ENCODE measurements at places on chromosomes 12 and 14.

GRCh38 chr14:105313381-105314286, 914 bp upstream of the PACS2 start:
- no peak for DNase-seq

DNA sequence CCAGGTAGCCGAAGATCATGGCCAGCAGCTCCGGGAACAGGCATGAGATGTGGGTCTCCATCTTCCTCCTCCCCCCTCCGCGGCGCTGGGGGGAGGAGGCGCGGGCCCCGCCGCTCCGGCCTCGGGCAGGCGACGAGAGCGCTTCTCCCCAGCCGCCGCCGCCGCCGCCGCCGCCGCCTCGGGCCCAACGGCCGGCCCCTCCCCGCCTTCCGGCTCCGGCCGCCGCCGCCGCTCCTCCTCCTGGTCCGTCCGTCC, 448 bp downstream of the FBXL14 start:
- DNase-seq = no peak

DNA sequence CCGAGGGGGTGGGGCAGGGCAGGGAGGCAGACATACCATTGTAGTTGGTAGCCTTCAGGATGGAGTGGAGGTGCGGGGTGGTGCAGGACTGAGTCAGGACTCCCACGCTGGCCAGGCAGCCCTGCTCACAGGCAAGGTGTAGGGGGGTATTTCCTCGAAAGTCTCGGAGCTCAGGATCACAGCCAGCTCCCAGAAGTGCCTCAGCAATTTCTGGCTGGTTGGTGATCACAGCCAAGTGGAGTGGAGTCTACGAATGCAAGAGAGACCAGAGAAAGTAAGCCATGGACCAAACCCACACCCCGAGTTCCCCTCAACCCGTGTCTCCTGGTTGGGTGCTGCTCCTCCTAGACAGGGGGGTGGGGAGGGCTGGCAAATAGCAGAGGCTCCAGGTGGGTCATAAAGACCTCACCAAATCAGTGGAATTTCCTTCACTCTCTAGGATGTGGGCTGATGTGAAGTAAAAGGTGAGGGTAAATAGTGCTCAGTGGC, 1.4 kb downstream of the NFKBIA start:
- no peak for DNase-seq

- DNase-seq = no peak
Observed at GRCh38 chr12:3295646-3296408, 195.2 kb upstream of the PRMT8 start.

Data from stimulated activated CD8-positive, alpha-beta memory T cell treated with anti-CD3 and anti-CD28 coated beads, Interleukin-12 subunit alpha, Interleukin-12 subunit beta, amount 100 ng/mL, for 1 hour (primary cell).